GOT3 (cell line): ENCODE measurements at places on chromosomes 12 and 14.

- no peak for DNase-seq
These were observed 58.6 kb upstream of the MANSC4 start for GRCh38 chr12:27838543-27839185.

DNA sequence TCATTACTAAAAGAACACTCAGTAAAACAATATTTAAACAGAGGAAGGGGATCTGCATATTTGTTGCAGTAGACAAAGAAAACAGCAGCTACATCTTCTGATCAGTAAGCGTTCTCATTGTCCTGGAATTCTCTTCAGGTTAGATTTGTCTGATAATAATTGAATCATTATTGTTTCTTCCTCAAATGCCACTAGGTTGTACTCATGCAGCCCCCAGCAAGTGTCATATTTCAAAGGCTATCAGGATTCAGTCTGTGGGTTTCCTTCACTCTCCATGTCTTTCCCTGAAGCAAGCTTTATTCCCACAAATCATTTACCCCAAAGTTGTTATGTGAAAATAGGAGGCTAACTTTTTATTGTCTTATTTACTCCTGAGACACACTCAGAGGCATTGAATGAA, 14.7 kb downstream of the PIK3C2G start:
- no peak for DNase-seq

- DNase-seq, result no peak
These were observed 60.0 kb downstream of the PLEKHG7 start for GRCh38 chr12:92762773-92763172.

GRCh38 chr12:88570103-88570502, 10.2 kb downstream of the KITLG start:
- no peak for DNase-seq

GRCh38 chr12:110941391-110941790, 21.0 kb upstream of the MYL2 start:
- DNase-seq, result no peak

- DNase-seq, result no peak
These were observed 9.3 kb downstream of the EPS8 start for GRCh38 chr12:15779925-15780324.

DNA sequence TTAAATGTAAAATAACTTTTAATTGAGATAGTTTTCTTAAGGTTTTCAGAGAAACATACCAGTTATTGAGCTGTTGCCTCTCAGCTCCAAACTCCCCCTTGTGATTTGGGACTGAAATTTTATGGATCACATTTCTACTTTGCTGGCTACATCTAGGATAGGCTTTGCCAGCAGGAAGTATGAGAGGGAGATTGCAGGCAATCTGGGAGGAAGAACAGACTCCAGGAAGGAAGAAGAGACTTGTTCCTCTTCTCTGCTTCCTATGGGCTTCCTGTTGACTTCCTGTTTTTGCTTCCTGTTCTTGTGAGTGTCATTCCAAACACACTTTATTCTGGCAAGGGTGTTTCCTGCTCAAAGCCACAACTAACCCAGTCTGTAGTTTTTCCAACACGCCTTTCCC, 312.9 kb downstream of the ITPR2 start:
- DNase-seq, result no peak

DNA sequence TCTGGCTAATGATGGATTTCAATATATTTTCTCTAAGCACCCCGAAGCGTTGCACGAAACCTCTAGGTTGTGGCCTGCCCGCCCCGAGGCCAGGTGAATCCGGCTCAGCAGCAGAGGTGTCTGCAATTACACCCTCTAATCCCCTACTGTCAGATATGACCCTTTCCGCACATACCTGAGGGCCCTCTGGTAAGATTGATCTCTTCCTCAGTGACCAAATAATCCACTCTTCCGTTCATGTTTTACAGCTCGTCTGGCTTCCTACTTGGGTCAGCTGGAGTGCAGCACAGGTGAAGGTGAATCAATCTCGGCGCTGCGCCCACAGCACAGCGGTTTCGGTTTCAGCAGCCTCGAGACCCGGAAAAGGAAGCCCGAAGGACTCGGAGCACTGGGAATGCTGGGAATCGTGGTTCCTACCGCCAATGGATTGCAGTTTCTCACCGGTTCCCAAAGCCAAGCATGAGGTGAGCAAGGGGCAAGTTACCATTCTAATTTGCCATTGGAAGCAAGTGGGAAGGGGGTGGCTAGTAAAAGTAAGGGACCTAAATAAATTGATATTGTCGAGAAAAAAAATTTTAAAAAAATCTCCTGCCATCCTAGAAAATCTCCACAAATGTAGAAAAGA, at the start of gene SYNJ2BP:
Gene SYNJ2BP, minus strand, starts transcription at position 366 of the 625 bp plus-strand sequence. Its CDS starts 127 bp downstream, at position 239.
- DNase-seq, result no peak

DNA sequence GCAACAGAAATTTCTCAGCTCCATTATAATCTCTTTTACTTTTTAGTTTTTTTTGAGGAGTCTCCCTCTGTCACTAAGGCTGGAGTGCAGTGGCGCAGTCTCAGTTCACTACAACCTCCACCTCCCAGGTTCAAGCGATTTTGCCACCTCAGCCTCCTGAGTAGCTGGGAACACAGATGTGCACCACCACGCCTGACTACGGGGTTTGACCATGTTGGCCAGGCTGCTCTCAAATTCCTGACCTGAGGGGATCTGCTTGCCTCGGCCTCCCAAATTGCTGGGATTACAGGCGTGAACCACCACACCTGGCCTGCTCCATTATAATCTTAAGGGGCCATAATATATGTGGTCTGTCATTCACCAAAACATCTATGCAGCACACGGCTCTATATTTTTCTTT, 23.4 kb downstream of the HNRNPC start:
- DNase-seq, result no peak

DNA sequence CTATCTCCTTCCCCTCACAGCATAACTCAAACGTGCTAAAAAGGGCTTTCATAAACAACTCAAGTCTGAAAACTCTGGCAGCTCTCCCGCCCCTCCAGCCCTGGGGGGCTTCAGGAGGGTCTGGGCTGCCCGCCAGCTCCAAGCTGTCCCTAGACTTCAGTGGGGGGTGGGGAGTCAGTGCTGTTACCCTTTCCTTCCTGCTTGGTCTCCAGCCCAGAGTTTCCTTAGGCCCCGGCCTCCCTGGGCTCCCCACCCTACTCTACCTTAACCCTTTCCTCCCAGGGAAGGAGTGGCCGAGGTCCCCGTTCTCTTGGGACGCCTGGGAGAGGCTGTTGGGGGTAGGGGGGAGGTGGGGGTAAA, 530 bp upstream of the NYNRIN start:
- DNase-seq, result no peak

GRCh38 chr14:35234012-35234805, 58.0 kb upstream of the PSMA6 start:
- no peak for DNase-seq

DNA sequence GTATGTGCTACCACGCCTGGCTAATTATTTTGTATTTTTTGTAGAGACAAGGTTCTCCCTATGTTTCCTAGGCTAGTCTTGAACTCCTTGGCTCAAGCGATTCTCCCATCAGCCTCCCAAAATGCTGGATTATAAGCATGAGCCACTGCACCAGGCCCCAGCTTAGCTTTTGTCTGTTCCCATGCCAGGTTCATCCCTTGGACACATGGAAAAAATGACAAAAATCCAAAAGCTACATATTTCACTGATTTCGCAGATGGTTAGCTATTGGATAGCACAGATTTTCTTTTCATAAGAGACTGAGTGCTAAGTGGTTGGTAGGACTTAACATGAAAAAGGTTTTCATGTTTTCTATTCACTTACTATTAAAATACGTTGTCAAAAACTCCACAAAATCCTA, 286.6 kb upstream of the KITLG start:
- no peak for DNase-seq

DNA sequence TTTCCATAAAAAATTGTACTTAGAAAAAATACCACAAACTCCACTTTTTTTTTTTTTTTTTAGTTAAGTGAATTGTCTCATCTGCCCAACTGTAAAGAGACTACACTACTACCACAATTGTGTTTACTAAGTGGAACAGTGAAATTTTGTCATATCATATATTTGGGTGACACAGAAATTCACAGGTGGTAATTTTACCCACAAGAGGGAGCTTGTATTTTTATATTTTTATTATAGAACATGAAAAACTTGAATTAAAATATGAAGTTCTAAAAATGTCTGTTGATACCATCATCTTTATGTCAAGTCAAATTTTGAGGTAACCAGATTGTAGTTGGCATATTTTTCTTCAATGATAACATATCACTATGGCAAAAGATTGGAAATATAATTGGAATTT, 329.4 kb upstream of the SOX5 start:
- no peak for DNase-seq

- no peak for DNase-seq
These were observed 92.9 kb upstream of the NEDD1 start for GRCh38 chr12:96814200-96814599.

DNA sequence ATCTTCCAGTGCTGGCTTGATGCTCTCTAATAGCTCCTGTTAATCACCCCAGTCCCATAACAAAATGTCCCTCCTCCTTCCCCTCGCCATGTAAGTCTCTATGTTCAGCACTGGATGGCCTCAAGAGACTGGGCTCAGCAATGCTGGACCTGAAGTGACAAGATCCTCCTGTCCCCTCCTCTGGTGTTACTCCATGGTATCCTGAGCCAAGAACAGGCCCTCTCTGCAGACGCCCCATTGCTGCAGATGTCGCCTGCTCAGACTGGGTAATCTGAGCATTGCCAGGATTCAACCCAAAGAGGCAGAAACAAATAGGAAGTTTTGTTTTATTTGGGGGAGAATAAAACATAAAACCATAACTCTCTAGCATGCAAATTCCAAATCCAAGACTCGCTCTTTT, 149.7 kb downstream of the NTF3 start:
- no peak for DNase-seq

DNA sequence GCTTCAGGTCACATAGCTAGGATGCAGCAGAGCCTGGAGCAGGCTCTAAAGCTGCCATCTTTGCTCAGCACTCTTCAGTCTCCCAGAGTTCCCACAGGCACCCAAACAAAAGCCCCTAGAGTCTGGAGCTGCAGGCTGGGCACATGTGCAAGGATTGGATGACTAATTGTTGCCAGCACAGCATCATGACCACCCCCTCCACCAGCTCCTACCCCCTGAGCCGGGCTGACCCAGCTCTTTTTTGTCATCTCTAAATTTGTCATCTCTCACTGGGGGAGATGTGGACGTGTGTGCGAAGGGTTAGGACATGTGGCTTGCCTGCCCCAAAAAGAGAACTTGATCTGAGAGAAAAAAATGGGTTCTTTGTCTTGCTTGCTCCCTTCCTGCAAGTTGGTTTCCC, 4.3 kb upstream of the MMP19 start:
- DNase-seq, result no peak

- no peak for DNase-seq
These were observed 1339.2 kb downstream of the AACS start for GRCh38 chr12:126404293-126404881.

DNA sequence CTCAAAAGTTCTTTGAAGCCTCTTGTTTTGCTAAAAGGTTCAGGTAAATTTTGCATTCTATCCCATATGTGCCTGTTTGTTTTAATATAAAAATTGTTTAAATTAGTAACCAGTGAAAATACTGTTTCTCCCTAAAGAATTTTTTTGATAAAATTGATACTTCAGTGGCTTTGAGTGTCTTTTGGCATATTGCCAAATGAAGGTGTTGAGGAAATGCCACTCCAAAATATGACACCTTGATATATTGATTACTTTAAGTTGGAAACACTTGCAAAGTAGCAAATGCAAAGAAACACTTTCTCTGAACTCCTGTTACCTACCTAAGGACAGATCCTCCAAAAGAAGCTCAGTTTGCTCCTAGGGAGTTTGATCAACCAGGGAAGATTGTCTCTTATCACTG, 8.4 kb downstream of the STYX start:
- no peak for DNase-seq

- DNase-seq, result no peak
These were observed 10.0 kb upstream of the LRTM2 start for GRCh38 chr12:1810201-1810930.

- DNase-seq, result no peak
These were observed at the start of gene BMP4 for GRCh38 chr14:53956427-53957201. BMP4 (minus strand) TSS chr14:53956825; CDS start chr14:53952222, 4,603 bp downstream.

DNA sequence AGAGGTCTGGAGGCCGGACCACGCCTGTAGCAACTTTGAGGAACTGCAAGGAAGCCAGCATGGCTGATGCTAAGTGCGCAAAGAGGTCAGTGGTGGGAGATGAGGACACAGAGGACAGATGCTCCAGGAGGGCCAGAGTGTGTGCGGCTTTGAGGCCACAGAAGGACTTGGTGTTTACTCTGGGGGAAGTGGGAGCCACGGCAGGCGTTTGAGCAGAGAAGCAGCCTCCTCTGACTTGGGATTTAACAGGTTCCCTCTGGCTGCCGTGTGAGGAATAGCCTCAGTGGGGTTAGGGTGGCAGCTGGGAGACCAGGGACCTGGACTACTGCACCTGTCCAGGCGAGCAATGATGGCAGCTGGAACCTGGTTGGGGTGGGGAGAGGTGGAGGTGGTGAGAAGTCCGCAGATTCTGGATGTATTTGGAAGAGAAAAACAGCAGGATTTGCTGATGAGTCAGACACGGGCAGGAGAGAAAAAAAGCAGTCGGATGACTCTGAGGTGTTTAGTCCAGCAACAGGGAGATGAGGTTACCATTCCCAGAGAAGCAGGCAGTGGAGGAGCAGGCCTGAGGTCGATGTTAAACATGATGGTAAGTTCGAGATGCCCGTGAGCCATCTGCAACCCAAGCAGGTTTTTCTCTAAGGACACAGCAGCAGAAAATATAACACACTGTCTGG, 143.5 kb downstream of the SCARB1 start:
- DNase-seq, result no peak

- DNase-seq, result no peak
These were observed 60.8 kb upstream of the CHGA start for GRCh38 chr14:92861856-92862745.

- no peak for DNase-seq
These were observed 68.8 kb downstream of the GALNT16 start for GRCh38 chr14:69328765-69329164.

- DNase-seq, result no peak
These were observed 52.4 kb downstream of the SYT1 start for GRCh38 chr12:78916845-78917480.
